ENCODE measurements at places on chromosomes 1 and 21.

GRCh38 chr1:23238565-23238964 lies 21.3 kb upstream of the HTR1D start:
- DNase-seq, result no peak

DNA sequence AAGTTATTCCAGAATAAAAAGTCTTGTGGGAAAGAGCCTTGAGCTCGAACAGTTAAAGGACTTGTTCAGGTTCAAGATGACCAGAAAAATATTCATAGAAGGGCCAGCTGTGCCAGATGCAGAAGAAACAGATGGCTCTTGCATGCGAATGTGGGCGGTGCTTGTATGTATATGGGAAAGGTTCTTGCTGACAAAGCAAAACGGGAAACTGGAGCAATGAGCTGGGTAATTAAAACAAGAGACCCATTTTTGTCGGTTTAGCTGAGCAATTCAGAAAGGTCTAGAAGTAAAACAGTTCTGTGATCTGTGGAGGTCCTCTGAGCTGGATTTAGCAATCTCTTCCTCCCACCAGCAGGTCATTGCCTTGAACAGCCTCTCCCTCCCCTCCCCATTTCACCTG lies 107.2 kb upstream of the MARK1 start:
- no peak for DNase-seq

DNA sequence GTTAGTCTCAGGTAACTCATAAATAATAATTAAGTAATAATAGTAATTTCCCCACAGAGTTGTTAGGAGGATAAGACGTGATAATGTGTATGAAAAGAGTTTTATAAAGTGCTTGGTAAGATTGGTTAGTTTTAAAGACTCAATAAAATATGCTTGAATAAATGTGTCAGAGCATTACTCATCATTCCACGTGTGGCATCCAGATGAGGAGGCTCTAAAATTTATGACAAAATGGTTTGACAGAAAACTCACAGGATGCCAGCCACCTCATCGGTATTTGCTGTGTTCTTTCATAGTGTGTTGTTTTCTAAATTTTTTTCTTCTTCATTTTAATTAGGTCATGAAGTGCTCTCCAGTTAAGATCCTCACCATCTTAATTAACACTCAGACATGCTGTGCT lies 19.1 kb upstream of the SPAG17 start:
- DNase-seq, result no peak

DNA sequence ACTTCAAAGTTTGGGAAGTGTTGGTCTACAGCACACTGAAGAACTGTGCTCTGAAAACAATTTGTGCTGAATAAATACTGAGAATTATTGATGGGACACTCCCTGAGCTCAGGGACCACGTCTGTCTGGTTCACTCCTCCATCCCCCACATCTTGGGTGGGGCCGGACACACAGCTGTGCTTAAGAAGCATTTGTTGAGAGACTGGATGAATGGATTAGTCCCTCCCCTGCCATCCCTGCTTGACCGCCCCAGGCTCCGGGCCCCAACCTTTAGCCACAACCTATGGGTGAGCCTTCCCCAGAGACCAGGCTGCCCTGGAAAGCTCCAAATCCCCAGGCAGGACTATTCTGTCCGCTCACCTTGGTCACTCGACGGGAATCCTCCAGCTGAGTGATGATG lies 7.5 kb downstream of the TRIM63 start:
- DNase-seq, result no peak

- no peak for DNase-seq
These were observed 64.1 kb downstream of the TMCO4 start for GRCh38 chr1:19735440-19736127.

DNA sequence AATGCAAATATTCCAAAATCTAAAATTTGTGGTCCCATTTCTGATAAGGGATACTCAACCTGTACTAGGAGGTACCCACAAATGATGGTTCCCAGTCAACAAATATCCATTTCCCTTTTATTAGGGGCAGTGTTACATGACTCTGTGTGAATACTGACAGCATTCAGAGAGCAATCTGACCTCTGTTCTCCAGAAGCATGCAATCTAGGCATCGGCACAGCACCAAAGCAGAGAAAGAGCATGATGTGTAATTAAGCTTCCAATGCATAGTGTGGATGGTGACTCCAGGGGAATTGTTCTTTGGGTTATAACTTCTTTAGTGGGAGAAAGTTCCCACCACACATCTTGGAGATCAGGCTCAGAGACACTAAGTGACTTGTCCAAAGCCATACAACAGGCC lies 71.6 kb downstream of the ELAVL4 start:
- no peak for DNase-seq

DNA sequence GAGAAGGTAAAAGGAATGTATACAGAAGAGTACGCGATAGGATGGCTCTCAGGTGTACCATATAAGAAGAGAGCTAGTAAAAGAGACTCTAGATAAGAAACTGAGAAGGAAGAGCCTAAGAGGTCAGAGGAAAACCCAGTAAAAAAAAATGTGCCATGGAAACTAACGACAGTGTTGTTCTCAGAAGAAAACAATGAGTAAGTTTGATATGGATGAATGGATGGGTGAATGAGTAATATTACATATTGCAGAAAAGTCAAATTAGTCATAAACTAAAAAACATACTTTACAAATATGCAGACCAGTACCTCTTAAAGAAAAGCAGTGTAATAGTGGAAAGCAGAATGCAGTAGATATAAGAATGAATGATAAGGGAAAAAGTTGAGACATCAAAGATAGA lies 316.2 kb downstream of the HMCN1 start:
- DNase-seq, result no peak
